GM23248 (cell line): ENCODE measurements at places on chromosomes 11 and 22.

DNA sequence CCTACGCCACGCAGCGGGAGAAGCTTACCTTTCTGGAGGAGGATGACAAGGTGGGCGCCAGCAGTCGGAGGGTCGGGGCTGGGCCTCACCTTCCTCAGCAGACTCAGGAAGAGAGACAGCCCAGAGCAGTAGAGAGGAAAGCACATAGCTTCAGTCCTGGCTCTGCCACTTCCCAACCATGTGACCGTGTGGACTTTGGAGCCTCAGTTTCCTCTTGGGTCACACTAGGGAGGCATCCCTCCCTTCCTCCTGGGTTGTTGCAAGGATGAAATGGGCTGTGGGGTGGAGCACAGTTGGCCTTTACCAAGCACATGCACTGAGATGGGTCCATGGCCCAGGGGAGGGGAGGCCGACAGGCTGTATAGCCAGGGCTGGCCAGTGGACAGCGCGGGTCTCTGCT lies 12.9 kb downstream of the DPP3 start:
- DNase-seq, result no peak

GRCh38 chr11:32224580-32224979 lies 133.7 kb downstream of the RCN1 start:
- DNase-seq, result no peak

DNA sequence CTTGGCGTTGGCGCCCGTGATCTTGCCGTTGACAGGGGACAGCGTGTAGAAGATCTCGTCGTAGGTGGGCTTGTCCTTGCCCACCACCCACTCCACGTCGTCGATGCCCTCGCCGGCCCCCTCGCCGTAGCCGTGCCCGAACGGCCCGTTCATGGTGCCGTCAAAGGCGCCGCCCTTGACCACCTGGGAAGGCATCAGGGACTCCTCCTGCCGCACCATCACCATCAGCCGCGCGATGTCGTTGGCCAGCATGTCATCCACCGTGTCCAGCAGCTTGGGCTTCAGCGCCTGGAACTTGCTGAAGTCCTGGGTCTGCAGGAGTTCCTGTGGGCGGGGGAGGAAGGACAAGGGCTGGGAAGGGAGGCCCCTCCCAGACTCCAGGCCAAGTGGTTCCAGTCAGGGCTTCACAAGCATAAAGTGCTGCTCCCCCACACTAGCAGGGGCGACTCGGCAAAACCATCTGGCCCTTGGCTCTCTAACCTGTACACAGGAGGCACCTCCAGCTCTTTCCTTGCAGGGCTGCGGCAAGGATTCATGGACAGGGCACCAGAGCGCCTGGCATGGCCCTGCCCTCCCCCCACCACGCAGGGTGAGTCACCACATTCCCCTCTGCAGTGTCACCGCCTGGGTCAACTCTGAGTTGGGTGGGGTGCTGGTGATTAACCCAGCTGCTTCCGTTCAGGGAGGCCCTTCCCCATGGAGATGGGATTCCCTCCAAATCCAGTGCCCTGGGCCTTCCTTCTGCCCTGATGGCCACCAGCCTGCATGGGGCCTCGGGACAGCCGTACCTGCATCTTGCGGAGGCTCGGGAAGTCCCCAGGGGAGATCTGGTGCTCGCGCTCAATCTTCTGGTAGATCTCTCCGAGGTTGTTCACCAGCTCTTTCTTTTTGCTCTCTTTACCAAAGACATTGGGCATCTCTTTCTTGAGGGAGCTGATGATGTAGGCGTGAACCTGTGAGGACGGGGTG lies 10.4 kb upstream of the CDC42BPG start:
- peak; percentile 97 for DNase-seq

- no peak for DNase-seq
Observed at GRCh38 chr22:22880645-22881044, 7.0 kb upstream of the IGLL5 start.

DNA sequence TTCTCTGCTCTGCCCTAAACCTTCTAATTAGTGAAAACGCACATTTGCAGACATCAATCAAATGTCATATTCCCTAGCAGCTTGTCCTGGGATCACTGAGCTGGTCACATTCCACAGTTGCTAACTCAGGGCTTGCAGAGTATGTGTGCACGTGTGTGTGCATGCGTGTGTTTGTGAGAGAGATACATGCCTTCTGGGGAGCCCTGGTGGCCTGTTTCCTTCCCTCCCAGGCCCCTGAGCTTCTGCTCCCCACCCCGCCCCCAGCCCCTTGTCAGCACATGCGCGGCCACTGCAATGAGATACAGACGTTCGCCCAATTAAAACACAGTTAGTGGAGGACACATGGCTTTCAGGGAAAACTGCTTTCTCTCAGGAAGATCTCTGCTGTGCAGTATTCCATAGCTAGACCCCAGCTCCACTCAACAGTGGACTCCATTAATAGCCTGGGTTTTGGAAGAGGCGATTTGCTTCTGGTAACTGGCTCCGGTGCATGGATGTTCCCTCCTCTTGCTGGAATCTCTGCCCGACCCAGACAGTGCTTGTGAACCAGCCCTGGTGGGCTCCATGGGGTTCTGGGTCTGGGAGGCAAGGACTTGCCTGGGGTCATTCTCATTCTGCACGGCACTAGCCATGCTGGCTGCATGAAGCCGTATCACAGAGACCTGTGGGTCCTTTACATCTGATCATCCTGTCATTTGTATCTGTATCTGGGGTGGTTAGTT lies 17.7 kb downstream of the LRP5 start:
- peak; percentile 30 for DNase-seq

- DNase-seq, result peak; percentile 33
Observed at GRCh38 chr11:19241260-19242178, 774 bp upstream of the E2F8 start.

DNA sequence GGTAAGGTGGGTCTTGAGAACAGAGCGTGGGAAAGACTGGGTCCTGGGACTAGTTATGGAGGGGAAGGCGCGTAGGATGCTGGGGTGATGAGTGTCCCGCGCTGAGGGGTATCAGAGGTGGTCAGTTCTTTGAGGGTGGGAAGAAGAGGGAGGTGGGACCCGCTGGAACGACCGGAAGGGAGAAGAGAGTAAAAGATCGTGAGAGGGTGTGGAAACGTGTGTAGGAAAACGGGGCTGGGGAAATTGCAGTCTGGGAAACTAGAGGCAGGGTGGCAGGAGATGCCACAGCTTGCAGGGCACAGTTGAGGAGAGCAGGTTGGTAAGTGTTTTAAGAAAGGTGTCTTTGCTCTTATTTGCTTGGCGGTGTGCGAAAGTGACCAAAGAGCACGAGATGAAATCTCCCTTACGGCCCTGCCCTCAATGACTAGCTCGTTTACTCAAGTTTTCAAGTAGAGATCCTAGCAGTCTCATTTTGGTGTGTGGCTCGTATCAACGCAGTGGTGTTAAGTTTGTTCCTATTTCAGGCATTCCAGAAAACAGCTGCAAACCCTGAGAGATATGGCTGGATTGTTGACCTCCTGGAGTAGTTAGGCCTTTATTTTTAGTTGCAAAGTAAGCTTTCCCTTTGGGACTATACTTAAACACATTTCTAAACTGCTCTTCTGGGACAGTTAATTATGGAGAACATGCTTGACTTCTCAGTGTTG lies 615 bp downstream of the STT3A start:
- peak; percentile 70 for DNase-seq

- DNase-seq, result no peak
Observed at GRCh38 chr11:2201542-2201941, 29.9 kb upstream of the TH start.

GRCh38 chr11:91800208-91800914 lies 424.3 kb upstream of the FAT3 start:
- DNase-seq, result no peak

- no peak for DNase-seq
Observed at GRCh38 chr22:45582236-45582954, 79.7 kb downstream of the FBLN1 start.

GRCh38 chr11:112965656-112966055 lies 4.4 kb downstream of the NCAM1 start:
- no peak for DNase-seq

DNA sequence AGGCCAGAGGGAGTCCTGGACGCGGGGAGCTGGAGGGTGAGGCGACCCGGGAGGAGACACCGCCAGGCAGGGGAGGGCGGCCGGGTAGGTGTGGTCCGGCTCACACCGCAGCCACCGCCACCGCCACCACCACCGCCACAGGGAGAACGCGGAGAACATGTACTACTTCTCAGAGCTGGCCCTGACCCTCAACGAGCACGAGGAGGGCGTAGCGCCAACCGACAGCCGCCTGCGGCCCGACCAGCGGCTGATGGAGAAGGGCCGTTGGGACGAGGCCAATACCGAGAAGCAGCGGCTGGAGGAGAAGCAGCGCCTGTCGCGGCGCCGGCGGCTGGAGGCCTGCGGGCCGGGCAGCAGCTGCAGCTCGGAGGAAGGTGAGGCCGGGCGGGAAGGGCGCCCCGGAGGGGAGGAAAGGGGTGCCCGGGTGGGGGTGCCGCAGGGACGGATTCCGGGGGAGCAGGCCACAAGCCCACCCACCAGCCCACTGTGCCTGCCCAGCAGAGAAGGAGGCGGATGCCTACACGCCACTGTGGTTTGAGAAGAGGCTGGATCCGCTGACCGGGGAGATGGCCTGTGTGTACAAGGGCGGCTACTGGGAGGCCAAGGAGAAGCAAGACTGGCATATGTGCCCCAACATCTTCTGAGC lies 62.8 kb downstream of the MORC2 start:
- DNase-seq, result no peak

DNA sequence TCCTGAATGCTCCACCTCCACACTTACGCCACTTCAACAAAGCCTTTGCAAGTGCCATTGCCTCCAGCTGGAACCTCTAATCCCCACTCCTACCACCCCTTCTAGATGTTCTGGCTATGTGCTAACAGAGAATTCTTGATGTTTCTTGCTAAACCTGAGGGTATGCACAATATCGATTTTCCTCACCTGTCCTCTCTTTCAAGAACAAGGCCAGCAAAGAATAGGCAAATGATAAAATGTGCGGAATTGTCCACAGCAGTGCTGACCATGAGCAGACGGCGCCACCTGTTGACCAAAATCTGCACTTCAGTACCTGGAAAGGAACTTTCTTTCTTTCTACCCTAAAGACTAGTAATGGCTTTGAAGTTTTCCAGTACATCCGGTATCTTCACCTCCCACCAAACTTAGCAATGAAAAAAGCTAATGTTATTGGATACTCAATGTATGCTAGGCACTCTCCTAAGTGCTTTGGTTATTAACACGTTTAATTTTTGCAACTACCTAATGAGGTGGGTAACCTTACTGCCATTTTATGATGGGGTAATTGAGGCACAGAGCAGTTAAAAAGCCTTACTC lies 3.4 kb downstream of the TIMM10 start:
- DNase-seq, result peak; percentile 66

DNA sequence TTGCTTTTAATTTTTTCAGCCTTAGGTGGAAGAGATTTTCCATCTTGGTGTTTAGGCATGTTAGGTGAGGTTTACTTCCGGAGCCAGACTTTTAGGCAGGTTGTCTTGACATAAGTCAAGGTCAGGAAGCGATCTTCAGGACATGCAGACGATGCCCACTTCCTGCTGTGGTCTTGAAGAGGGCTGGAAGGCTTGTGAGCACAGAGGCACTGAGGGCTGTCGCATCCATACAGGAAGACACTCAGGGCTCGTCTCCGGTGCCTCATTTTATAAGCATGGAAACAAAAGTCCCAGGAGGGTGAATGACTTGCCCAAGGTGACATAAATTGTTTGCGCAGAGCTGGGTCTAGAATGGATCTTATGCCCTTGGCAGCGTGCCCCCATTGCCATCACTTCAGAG lies 30.8 kb downstream of the MARK2 start:
- no peak for DNase-seq

DNA sequence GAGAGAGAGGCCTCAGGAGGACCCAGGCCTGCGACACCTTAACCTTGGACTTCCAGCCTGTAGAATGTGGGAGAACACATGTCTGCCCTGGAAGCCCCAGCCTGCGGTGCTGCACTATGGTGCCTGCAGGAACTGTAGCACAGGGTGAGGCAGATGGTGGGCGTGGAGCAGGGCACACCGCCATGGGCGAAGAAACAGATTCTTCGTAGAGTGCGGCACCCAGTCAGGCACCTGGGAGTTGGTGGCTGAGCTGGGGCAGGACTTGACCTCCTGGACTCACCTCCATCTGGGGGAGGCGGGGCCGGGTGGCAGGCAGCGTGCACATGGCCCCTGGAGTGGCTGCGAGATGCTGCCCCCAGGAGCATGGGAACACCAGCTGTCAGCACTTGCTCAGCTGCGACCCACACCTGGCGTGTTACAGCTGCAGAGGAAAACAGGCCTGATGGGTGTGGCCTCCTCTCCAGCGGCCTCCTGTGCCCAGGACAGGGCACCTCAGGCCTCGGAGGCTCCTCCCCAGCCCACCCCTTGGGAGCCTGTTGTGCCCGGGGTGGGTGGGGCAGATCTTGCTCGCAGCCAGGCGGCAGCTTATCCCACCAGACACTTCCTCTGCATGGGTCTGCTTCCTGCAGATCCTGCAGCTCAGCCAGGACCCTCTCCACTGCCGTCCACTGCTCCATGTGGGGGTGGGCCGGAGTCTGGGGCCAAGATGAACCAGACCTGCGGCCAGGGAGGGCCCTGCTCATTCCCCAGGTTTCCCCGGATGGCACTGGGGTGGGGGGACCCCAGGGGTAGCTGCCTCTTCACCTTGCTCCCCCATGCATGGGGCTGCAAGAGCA lies 80.4 kb downstream of the MYEOV start:
- no peak for DNase-seq

DNA sequence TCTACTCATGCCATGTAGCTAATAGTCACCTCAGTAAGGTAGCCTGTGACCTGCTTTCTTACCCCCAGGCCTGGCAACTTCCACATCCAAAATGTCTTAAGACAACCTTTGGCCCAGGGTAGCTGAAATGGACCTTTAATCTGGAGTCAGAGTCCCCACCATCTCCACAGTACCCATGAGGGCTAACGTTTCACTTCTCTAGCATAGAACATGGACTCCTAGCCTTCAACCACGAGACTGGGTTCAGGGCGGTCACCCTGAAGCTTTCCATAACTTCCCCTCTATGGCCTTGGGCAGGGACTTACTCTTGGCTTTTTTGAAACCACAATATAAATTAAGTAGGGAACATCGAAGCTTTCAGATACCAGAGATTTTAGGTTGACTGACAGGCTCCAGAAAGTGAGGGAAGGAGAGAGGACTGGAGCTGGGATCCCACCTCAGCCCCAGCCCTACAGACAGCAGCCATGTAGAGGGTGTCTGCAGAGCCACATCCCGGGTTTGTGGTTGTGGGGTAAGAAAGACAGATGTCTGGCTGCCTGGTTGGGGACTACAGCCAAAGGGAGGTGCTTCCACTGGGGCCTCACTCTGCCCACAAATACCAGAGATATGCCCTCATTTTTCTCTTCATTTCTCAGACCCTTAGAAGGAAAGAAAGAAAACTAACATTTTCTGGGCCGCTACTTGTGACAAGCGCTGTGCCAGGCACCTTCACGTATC lies 2.6 kb downstream of the TBC1D10A start:
- peak; percentile 77 for DNase-seq
